ENCODE measurements at places on chromosomes 13 and 19.

DNA sequence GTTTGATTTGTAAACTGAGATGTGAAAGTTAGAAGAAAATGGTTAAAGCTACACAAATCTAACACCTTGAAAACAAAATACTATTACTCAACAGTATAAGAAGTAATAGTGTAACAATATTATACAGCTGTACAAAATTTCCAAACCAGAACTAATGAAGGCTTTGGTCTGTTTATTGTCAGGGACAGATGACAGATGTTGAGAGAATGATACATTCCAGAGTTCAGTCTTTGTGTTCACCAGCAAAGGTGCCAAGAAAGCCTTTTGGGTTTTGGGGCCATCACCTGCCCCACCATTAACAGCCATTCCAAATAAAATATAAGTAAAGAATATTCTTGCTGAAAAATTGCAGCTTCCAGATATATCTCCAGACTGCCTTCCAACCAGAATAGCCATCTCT lies 439.3 kb downstream of the PCDH20 start:
- DNase-seq, result no peak

GRCh38 chr13:99367663-99368448 lies 60.7 kb upstream of the GPR183 start:
- no peak for DNase-seq

DNA sequence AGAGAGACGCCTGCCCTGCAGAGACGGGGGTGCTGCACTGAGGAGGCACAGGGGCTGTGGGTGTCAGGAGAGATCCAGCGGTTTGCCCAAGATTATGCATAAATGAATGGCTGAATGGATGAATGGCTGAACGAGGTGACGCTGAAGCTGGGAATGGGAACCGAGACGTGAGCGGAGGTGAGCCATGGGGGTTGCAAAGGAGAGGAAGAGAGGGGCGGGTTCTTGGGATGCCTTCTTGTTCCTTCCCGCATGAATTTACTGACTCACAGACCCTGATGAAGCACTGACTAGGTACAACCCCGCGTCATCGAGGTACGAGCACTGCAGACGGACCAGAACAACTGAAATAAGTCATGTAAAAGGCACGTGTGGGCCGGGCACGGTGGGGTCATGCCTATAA lies 16.7 kb downstream of the DCAF15 start:
- DNase-seq, result no peak

GRCh38 chr13:21137696-21138095 lies 38.7 kb downstream of the SKA3 start:
- no peak for DNase-seq

DNA sequence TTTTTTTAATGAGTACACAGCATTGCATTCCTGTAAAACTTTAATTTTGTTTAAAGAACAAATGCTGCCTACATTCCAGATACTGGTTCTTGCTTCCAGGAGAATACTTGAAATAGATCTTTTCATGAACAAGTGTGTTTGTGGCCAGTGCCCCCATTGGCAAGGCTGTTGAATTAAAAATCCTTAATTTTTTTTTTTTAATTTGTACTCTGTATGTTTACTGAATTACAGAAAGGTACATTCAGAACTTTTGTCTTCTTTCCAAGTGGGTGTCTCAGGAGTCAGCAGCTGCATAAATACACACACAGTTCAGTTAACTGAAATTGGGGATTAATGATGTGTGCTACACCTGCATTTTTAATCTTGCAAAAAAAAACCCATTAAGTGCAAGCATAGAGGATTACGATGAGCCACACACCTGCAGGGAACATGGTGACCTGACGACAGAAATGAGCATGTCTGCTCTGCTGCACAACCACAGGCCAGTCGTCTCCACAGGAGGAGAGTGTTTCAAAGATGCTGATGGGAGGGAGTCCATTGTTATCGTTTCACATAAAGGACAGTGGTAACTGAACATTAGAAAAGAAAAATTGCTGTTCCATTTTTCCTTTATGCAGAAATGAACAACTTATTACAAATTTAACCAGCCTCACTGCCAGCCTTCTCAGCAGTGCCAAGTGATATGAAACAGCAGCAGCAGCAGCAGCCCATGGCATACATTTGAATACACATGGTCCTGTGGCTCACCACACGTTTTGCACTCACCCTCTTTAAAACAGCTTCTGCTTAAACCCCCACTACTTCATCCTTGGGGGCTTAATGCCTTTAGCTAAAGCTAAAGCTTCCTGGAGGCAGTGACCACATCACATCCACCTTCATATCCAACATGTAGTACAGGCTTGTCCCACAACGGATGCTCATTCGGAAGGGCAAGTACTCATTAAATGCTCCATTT lies 72.3 kb upstream of the RFC3 start:
- no peak for DNase-seq

GRCh38 chr19:19656451-19657396 lies 6.8 kb downstream of the ATP13A1 start:
- DNase-seq, result no peak

DNA sequence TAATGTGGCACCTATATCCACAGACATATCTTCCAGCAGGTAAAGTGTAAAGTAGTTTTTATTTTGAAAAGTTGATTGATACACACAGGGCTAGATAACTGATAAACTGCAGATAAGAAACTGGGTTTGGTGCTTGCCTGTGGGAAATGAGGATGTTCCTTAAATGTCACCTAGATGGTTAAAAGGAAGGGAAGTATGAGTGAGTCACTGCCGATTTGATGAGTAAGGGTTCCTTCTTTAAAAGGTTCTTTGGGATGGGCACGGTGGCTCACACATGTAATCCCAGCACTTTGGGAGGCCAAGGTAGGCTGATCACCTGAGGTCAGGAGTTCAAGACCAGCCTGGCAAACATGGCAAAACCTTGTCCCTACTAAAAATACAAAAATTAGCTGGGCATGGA lies 73.8 kb upstream of the FRY start:
- no peak for DNase-seq

DNA sequence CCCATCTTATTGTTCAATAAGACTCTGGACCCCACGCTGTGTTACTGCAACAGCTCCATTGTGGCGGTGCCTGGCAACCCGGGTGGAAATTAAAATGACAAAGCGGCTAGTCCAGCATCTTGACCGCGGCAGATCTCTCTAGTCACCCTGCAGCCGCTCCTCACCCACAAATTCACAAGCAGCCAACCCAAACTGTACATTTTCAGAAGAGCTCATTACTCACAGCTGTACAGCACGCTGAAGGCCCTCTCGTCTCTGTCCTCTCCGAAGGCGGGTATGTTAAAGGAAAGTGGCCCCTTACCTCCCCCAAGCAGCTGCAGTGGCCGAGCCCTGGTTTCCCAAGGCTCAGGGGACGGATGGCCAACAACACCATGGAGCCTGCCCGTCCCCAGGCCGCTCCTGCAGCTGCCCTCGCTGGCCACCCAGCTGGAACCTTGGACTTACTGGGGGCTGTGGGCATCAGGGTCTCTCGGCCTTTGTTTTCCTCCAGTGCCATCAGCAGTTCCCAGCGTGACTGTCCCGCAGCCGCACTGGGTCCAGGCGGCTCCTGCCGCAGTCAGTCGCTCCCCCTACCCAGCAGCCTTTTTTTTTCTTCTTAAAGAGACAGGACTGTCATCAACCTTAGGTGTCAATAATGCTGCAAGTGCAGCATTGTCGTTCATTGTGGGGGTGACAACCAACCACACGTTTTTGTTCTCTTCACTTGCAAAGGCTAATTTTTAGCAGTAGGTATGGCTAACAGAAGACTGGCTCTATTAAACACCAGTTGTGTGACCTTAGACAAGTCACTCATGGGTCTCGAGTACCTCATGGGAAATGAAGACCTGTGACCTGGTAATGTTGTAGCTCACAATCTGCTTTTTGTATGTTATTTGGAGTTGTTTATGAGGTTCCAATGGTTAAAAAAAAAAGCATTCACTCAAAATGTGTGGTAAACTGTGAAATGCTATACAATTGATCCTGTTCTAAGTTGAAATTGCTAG lies at the start of gene SACS:
TSS of gene SACS (minus strand) at position 532 of the 983 bp plus-strand sequence. CDS start 22,463 bp downstream, outside the sequence.
- DNase-seq, result no peak

- DNase-seq, result no peak
Measured at GRCh38 chr19:46269101-46269500, 27.7 kb upstream of the HIF3A start.

DNA sequence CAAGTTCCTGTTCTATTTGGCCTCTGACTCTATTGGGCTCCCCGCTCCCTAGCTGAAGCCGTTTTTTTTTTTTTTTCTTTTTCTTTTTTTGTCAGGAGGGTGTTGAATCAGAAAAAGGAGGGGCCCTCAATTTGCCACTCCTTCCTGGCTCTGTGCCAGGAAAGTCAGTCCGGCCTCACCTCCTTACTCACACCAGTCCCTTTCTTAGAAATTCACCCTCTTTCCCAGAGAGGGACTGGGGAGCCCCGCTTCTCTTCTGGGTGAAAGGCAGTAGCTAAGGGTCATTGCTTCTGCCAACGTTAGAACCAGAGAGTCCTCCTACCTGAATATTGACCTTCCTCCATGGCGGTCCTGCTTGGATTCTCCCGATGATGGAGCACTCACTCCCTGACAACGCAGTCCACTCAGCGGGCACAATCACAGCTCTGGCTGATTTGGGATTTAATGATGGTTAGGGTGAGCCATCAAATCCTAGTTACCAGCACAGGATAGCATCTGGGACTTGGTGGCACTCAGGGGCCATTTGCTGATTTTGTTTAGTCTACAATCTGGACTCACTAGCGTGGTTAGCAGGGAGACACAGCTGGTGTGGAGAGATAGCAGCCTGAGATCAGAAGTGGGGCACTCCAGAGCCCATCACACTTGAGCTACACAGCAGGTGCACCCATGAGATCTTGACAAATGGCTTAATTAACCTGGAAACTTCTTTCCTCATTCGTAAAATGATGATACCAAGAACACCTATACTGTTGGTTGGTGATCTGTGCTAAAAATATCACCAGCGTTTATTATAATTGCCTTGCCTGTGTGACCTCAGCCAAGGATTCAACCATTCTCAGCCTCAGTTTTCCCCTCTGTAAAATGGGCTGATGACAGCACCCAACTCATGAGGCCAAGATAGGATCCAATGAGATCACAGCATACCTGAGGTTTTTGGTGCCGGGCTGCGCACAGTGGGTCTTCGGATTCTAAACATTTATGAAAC lies 2.2 kb downstream of the FCER2 start:
- DNase-seq, result peak; percentile 28

DNA sequence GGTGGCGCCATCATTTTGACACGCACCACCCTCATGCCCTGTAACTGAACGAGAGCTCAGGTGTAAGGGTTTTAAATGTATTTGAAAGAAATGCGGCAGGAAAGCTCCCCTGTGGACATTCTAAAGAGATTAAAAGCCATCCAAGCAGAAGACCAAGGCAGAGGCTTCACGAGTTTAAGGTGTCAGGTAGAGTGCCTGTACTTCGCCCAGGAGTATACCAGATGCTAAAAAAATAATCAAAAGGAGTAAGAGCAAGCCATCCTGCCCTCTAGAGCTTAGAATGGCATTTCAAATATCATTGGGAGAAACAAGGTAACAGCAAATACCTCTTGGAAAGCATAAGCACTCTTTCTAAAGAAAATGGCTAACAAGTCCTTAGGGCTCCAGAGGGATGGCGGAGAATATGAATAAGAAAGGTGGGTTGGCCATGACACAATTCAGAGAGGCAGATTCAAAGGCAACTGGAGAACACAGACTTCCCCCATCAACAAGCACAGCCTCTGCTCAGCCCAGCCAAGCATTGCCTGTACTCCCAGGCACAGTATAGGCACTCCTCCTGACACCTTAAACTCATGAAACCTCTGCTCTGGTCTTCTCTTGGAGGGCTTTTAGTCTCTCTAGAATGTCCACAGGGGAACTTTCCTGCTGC lies 447.6 kb downstream of the SUCLA2 start:
- no peak for DNase-seq

DNA sequence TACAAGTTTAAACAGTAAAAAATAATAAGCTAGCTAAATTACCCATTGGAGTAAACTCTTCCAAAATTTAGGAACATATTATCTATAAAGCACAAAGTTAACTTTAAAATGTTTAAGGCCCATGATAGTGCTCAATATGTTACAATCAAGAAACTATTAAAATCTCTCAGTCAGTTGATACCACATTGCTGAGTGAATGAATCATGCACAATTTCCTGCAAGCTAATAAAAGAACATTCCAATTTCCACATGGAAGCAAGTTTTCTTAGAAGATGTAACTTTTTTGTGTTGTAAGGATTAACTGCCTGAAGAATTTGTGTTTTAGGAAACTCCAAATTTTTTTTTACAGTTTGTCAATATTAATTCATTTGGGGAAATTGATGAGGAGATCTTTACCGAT lies 666.6 kb downstream of the SLITRK1 start:
- DNase-seq, result no peak

- DNase-seq, result no peak
Measured at GRCh38 chr19:29507081-29507860, 18.5 kb upstream of the VSTM2B start.

- no peak for DNase-seq
Measured at GRCh38 chr19:10043286-10043927, 30.1 kb downstream of the RDH8 start.

DNA sequence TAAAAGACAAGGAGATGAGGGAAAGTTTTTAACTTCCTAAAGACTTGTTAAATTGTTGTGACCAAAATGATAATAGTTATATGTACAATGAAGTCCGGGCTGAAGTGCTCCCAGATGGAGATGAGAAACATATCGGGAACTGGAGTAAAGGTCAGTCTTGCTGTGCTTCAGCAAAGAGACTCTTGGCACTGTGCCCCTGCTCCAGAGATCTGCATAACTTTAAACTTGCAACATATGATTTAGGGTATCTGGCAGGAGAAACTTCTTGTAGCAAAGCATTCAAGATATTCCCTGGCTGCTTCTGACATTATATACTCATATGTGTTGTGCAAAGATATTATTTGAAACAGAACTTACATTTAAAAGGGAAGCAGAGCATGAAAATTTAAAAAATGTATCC lies 786.6 kb upstream of the SLITRK6 start:
- no peak for DNase-seq

DNA sequence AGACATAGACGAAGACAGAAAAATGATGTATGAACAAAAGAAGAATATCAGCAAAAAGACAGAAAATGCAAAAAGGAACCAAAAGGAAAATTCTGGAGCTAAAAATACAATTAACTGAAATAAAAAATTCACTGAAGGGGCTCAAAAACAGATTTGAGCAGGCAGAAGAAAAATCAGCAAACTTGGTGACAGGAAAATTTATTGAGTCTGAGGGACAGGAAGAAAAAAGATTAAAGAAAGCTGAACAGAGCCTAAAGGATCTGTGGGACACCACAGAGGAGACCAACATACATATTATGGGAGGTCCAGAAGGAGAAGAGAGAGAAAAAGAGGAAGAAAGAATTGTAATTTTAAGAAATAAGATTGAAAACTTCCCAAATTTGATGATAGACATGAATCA lies 7.4 kb upstream of the LSR start:
- DNase-seq, result no peak

GRCh38 chr19:19670070-19670551 lies 1.5 kb downstream of the ZNF101 start:
- DNase-seq, result no peak

GRCh38 chr13:51501592-51502152 lies 48.8 kb upstream of the INTS6 start:
- DNase-seq, result no peak

- no peak for DNase-seq
Measured at GRCh38 chr19:35460608-35461007, 12.6 kb downstream of the FFAR2 start.

DNA sequence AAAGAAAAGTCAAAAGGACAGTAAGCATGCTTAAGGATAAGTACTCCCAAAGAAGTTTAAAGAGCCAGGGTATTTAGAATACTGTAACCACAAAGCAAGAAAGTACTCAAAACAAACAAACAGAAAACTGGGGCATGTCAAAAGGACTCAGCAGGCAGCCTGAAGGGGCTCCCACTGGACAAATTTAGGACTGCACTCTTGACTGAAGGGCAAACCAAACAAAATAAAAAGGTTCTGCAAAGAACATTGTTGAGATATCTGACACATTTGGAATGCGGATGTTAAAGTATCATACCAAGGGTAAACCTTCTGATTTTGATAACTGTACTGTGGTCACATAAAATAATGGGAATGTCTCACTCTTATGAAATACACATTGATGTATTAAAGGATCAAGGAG lies 157.4 kb downstream of the TNFSF13B start:
- DNase-seq, result no peak
